ENCODE measurements at places on chromosomes 5 and 9.

DNA sequence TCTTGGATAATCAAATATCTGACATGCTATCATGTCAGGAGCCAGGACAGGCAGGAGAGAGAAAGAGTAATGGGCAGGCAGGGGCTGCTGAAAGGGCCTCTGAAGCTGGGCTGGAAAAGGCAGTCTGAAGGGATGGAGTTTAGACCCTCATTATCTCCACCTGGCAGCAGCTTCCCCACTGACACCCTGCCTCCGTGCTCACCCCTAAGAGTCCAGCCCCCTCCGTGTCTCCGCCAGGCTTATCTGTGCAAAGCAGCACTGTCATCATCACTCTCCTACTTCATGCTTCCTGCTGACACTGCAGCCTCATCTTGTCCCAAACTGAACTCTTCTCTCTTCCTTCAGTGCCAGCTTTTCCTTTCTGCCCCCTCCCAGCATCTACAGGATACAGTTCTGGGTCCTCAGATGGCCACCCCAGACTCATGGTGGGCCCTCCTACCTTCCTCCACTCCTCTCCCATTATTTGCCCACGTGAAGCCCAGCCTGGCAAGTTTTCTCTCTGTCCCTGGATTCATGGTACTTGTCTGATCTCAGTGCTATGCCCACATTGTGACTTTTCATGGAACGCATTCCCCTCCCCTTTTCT lies 70.9 kb upstream of the KLF9 start:
- DNase-seq, result no peak

DNA sequence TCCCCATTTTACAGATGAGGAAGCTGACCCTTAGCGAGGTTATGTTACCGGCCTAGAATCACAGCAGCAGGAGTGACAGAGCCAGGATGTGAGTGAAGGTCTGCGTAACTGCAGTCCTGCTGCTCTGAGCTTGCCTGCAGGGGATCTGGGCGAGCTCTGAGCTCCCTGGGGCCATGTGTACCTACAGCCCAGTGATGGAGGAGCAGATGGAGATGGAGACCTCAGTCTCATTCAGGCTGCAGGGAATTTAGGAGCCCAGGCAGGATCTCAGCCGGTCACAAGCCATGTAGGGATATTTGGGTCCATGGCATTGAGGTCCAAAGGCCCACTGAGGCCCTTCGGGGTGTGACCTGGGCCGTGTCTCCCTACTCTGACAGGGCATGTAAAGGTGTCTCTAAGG lies 170.6 kb downstream of the CACNA1B start:
- no peak for DNase-seq

- no peak for DNase-seq
Measured at GRCh38 chr5:95644351-95645042, 2.1 kb upstream of the RFESD start.

DNA sequence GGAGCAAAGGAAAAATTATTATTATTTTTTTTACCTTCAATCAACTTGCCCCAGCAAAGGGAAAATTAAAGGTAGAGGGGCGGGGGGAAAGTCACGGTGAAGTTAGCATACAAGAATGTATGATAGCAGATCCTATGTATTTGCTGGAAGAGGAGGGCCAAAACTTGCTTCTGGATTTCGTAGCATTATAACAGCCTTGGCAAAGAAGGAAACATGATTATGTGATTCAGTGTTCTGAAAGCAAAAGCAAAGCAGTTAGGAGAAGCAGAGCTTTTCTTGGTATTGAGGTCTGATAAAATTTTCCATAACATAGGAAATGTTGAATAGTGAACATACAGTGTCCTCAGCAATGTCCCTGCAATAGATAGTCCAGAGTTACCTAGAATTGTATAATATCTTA lies 32.4 kb downstream of the MAST4 start:
- no peak for DNase-seq

DNA sequence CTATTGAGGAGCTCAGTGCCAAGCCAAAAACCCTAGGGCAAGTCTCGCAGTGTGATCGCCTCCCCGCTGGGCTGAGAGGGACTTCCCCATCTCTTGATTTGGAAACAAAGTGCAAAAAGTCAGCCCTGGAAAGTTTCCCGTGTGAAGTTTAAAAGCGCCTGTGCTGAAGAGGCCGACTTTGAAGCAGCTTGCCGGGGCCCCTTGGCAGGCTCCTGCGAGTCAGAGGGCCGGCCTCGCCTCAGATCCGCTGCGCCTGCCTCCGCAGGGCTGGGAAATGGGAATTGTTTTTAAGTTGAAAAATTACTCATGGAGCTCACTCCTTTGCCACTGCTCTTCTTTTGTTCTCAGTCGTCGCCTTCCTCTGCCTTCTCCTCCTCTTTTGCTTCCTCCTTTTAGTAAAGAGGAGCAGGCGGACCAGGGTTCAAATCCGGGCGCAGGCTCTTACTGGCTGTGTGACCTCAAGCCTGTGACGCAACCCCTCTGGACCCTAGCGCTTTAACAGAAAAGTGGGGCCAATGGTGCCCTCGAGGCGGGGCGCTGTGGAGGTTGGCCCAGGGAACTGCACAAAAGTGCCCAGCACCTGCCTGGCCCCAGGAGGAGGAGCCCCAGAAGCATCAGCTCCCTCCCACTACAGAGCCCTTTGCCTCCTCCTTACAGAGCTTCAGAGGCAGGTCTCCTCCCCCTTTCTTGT lies 14.7 kb upstream of the LHX2 start:
- DNase-seq, result no peak

DNA sequence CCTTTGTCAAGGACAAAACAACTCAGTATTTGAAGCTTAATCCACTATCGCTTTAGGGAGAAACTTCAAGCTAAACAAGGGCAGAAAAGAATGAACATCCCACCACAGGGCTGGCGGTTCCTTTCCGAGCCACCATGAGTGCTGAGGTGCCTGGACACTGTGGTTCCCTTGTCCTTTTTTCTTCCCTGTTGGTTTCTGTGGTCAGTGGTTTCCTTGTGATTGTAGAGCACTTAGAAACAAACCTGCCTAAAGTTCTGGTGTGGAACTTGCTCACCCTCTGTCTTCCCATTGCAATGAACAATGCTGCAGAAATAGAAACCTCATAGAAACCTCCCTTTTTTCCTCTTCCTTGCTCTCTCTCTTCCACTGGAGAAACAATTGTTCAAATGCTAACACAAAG lies 79.3 kb upstream of the TBC1D2 start:
- DNase-seq, result no peak

DNA sequence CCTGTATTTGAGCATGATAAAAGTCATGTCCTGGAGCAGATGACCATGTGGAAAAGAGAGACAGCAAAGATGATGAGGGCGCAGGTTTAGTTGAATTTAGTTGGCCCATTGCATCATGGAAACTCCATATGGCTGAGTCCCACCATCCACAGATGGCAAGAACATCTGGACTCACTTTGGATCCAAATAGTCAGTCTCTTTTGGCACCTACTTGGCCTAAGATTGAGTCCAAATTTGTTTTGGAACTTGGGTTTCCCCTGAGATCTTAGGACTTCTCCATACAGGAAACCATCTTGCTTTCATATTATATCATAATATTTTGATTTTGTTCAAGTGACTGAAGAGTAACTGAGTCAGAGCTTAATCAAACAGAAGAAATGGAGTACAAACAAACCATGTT lies 217.5 kb downstream of the DRD1 start:
- no peak for DNase-seq

DNA sequence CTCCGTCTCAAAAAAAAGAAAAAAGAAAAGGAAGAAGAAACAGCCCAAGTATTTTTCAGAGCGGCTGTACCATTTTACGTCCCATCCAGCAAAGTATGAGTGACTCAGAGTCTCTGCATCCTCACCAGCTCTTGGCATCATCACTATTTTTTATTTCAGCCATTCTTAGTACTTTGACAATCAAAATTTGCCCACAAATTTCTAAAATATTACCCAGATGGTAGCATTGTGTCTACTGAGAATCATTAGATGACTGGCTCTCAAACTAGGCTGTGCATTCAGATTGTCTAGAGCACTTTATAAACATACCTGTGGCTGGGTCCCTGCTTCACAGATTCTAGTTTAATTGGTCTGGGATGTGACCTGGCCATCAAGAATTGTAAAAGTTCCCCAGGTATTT lies 21.6 kb upstream of the MELK start:
- no peak for DNase-seq

DNA sequence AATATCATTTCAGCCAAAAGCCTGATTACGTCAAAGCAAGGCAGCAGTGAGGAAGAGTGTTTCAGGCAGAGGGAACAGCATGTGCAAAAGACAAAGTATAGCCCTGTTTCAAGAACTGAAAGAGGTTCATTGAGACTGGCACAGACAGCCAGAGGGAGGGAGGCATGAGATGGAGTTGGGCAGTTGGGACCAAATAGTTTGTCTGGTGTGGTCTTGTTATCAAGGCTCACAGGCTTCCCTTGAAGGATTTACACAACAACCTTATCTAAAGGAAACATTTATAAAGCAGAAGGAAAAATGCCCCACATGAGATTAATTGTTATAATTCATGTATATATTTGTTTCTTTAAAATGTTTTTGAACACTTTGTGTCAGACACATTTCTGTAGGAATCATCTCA lies 253.3 kb downstream of the DMAC1 start:
- DNase-seq, result no peak

DNA sequence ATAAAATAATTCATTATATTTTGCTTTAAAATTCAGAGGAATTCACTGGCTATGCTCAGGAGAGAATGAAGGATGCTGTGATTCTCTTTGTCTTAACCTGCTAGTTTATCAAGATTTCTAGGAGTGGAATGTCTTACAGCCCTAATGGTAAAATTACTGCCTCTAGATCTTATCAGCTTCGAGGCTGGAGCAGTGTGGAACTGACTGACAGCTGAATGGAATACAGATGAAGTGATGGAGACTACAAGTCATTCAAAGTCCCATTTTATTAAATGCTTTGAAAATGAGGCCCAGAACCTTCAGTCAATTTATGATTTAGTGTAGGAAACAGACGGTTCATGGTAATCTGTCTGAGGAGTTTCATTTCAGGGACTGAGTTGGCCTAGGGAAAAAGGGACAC lies 202.1 kb downstream of the RFX3 start:
- DNase-seq, result no peak

GRCh38 chr9:97769208-97769607 lies 72.1 kb upstream of the XPA start:
- DNase-seq, result no peak

DNA sequence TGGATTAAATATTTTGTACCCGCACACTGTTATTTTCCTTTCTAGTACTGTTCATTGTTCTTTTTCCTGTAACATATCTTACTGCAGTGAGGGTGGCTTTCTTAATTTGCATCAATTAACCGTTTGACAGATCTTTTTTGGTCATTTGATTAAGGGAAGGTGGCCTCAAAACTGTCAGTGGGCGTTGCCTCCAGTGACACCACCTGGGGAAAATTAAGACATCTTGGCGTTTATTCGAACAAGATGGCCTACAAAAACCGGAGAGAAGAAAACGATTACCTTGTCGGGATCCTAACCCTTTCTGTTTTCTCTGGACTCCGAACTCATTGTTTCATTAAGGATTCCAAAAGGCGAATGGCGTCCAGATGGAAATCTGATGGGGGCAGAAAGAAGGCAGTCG lies 2.0 kb downstream of the BASP1 start:
- DNase-seq, result no peak

DNA sequence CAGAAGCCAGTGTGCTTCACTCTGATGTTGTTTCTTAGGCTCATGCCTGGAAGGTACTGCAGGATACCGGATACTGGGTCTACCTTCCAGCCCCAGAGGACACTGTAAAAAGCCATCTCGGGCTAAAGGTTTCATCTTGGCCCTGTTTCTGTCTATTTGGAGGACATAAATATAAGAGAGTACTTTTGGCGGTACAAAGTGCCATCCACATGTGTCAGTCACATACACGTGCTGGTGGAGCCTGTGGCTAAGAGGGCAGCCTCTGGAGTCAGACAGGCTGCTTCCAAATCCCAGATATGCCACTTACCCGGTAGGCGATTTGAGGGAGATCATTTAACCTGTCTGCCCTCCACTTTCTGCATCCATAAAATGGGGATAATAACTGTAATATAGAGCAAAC lies 160.4 kb downstream of the NR3C1 start:
- no peak for DNase-seq

DNA sequence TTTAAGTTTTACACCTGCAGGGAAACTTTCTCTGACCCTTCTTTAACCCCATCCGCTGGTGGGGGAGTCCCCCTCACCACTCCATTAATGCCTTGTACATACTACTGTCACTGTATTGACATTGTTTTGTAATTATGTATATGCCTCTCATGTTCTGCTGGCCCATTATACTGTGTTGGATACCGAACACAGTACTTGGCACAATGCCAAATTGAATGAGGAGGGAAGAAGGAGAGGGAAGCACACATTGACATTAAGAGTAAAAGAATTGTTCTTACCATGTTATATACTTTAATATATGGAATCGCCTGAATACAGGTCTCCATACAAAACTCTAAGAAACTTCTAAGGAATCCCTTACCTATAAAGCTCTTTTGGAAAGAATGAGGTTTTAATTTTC lies 73.6 kb upstream of the GRHPR start:
- no peak for DNase-seq

DNA sequence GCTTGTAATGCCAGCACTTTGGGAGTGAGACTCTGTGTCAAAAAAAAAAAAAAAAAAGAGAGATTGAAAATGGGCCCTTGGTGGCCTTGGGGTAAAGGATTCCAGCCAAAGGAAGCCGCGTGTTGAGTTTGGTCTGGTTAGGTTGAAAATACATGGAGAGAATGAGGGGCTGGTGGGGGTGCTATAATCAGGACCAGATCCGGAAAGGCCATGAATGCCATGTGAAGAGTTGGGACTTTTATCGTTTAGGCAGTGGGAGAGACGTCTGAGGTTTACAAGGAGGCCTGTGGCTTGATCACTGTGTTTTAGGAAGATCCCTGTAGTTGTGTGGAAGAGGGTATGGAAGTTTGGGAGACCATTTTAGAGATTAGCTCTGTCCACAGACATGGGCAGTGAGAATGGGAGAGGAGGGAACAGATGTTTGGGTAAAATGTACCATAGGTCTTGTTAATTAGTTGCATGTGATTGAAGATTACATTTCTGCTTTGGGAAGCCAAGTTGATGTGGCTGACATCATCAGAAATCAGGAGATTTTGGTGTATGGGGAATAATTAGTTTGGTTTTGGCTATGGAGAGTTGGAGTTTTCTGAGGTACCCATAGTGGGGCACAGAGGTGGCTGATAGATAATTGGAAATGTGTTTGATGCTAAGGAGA lies 3.5 kb downstream of the MSANTD3 start:
- DNase-seq, result no peak

DNA sequence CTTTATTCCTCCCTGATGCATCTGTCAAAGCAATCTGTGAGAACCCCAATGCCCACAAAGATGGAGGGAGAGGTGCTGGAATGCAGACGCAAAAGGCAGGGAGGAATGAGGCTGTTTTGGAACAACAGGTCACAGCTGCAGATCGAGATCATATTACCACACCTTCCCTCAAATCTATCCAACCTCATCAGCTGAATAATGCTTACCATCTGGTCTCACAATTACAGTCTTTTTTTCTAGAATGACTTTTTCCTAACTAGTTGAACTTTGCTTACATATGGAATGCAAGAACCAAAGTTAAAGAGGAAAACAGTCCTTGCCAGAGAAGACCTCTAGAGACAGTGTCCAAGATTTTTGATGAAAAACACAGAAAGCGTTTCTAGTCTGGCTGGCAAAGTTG lies 158.1 kb downstream of the LPAR1 start:
- no peak for DNase-seq
